Activated CD8-positive, alpha-beta memory T cell treated with anti-CD3 and anti-CD28 coated beads for 24 hours (primary cell): ENCODE measurements at places on chromosomes 2 and 18.

DNA sequence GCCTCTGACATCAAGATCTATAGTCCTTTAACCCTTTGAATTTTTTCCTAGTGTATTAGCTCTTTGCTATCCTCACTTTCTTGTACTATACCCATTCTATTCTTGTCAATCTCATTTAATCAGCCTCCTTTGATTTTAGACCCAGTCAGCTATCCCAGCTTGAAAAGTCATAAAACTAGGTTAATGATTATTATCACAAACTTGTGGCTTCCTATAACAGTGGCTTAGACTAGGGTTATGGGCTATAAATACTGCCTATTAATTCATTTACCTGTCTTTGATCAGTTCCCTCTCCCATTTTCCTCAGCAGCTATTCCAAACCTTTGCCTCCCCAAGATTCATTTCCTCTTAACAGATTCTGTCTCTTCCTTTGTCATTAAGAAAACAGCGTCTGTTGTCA, 174.8 kb downstream of the UBR3 start:
- no peak for DNase-seq

DNA sequence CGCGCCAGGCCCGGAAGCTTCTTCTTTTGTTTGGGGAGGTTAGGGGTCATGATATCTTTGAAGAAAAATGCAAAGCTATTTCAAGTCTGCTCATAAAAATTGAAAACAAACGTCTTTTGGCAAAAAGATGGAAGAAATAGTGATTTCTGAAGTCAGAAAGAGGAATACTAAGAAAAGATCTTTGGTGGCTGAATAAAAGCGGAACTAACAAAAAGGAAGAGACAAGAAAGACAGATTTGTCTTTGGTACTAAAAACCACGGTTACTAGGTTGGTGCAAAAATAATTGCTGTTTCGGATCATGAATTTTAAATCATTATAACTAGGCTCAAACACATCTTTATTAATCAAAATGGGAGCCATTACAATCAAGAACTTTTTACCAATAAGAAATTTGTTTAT, 164.6 kb upstream of the TRIB2 start:
- no peak for DNase-seq

GRCh38 chr2:175726223-175726622, 275.8 kb downstream of the LNPK start:
- no peak for DNase-seq

- peak; percentile 4 for DNase-seq
These were observed 501.6 kb upstream of the MYT1L start for GRCh38 chr2:2832657-2833056.

GRCh38 chr2:222884114-222884771, 23.4 kb downstream of the ACSL3 start:
- no peak for DNase-seq

- DNase-seq, result no peak
These were observed 82.0 kb downstream of the WDPCP start for GRCh38 chr2:63506320-63506719.

GRCh38 chr2:220915092-220915623, 656.9 kb downstream of the EPHA4 start:
- no peak for DNase-seq

DNA sequence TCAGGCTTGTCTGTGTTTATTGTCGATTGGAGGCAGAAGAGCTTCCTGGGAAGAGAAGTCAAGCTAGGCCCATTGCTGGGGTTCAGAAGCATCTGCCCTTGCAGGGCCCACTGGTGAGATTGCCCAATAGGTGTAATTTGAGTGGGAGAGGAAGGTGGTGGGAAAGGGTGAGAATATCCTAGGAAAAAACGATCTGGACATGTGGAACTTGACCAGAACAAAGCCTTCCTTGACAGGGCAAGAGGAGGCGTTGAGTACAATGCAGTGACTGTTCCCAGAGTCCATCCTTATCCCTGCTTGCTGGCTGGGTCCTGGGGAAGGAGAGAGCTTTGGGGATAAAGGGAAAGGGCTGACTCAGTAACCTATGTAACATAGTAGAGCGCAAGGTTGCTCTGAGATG, 27.1 kb downstream of the NABP1 start:
- DNase-seq, result no peak

GRCh38 chr2:53127061-53127650, 640.4 kb upstream of the CHAC2 start:
- DNase-seq, result no peak

DNA sequence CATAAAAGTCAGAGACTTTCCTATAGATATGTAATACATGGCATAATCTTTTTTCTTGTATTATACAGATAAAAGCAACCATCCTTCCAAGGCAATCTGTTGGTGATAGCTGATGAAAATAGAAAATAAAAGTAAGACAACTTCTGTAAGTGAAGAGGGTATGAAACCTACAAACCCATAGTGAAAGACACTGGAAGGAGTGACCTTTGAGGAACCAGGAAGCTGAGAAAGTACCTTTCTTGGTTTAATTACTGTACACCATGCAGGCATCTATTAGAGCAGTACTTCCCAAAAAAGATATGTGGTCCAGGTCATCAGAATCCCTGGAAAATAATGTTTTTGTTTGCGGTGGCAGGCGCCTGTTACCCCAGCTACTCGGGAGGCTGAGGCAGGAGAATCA, 906.6 kb upstream of the KLHL29 start:
- DNase-seq, result no peak

DNA sequence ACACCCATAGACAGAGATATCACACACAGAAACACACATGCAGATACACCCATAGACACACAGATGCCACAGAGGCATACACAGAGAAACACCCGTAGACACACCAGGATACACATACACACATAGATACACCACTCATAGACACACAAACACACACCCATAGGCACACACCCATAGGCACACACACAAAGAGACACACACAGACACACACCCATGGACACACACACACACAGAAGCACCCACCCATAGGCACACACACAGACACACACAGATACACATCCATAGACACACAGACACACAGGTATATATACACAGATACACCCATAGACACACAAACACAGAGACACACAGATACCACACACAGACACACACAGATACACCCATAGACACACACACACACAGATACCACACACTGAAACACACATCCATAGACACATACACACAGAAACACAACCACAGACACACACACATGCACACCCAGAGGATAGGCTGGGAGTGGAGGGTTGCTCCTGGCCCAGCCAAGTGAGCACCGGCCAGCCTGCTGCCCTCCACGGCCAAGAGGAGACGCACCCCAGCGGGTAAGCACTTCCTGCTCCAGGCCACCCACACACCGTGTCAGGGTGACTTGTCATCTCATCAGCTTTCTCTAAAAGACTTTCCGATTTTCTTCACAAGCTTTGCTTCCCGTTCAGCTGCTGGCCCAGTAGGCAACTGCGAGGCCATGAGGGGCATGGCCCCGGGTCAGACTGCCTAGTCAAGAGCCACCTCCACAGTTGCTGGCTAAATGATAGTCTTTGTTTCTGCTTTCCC, 14.1 kb upstream of the CNNM3 start:
- peak; percentile 73 for DNase-seq

GRCh38 chr2:203820969-203821368, 46.6 kb upstream of the CTLA4 start:
- no peak for DNase-seq

DNA sequence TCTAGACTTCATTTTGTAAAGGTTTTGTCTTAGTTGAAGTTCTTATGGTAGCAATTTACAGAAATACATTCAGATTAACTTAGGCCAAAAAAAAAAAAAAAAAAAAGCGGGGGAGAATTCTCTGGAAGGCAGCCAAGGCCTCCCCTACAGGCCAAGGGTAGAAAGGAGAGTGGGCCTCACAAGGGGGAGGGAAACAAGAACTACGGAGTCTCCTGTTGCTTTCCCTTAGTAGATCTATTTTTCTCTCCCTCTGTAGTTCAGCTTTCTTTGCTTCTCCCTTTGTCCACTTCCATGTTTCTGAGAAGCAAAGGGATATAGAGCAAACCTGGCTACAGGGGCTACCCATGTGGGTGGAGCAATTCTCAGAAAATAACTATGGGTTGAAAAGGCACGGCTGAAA, 2.4 kb upstream of the STK11IP start:
- DNase-seq, result no peak

DNA sequence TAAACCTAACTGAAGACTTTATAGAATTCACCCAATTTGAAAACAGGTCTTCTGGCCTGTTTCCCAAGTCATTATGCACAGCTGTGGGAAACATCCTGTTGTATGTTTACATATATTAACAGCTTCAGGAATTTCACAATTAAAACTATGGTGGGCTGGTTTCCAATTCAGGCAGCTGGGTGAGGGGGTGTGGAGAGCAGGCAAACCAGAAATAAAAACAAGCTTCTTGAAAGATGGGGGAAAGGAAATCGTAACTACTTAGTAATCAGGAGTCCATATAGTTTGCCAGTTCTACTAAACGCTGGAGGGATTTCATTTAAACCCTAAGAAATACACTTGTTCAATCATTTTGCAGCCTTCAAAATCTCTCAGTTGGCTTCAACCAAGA, 22.8 kb downstream of the ATP8B1 start:
- DNase-seq, result no peak

- no peak for DNase-seq
These were observed 27.1 kb upstream of the CREB1 start for GRCh38 chr2:207502577-207503198.

DNA sequence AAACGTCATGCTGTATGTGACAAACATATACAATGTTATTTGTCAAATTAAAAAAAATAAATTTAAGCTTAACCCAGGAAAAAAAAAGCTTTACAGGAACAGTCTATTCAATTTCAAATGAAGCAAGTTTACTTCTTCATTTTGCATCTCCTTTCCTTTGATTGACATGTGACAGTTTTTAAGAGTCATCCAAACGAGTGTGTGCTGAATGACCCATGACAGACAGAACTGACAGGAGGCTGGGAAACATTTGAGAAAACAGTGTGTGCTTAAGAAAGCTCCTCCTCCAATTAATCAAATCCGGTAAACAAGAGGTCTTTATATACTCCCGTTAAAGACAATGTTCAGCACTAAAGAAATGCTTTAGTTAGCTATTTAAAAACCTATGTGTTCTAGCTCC, 177.7 kb downstream of the SRBD1 start:
- DNase-seq, result no peak

GRCh38 chr2:109558076-109558882, 55.5 kb downstream of the SEPTIN10 start:
- DNase-seq, result no peak

DNA sequence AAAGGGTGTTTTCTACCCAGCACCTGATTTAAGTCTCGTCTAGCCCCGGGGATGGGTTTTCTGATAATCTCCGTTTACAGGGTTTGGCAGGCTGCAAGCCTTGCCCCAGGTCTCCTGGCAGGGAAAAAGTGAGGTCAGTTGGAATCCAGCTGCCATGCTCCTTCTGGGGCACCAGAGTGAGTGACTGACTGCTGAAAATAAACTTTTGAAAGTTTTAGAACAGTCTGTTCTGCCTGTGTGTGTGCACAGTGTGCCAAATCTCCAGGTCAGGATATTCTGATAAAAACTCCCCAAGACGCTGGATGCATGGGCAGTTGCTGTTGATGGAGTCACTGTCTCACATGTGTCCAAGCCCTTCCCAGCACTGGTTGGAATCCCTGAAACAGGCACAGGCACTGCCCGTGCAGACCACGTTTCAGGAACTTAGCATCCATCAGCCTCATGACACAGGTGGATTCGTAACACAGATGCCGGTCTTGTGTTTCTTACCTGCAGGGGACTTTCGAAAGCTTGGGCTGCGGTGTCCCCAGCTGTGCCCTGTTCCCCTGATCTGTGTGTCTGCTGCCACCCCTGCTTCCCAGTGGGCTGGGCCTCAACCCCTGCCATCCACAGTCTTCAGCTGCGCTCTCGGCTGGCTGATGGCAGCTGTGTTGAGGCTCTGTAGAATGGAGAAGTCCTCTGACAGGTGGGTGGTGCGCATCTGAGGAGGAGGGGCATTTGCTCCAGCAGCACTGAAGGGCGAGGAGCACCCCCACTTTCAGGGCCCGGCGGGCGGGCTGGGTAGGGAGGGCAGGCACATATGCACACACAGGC, 65.0 kb downstream of the SH3RF3 start:
- peak; percentile 49 for DNase-seq

- no peak for DNase-seq
These were observed 108.6 kb upstream of the REV1 start for GRCh38 chr2:99598441-99598840.

DNA sequence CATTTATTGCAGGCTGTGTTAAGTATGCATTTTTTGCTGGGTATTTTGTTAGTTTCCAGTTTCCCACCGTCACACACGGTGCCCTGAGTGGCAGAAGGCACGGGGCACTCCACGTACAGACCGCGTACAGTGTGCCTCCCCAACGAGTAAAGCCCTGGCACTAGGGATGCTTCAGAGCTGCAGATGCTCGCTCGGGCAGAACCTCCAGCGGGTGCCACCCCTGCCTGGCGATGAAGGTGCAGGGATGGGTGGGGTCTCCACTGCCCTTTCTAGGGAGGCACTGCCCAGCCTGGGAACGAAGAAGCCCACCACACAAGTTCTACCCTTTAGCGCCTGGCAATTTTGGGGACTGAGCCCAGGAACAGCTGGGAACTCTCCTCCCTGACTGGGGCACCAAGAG, 4.1 kb downstream of the GREB1 start:
- no peak for DNase-seq
